ENCODE measurements at places on chromosomes 11 and 22.

DNA sequence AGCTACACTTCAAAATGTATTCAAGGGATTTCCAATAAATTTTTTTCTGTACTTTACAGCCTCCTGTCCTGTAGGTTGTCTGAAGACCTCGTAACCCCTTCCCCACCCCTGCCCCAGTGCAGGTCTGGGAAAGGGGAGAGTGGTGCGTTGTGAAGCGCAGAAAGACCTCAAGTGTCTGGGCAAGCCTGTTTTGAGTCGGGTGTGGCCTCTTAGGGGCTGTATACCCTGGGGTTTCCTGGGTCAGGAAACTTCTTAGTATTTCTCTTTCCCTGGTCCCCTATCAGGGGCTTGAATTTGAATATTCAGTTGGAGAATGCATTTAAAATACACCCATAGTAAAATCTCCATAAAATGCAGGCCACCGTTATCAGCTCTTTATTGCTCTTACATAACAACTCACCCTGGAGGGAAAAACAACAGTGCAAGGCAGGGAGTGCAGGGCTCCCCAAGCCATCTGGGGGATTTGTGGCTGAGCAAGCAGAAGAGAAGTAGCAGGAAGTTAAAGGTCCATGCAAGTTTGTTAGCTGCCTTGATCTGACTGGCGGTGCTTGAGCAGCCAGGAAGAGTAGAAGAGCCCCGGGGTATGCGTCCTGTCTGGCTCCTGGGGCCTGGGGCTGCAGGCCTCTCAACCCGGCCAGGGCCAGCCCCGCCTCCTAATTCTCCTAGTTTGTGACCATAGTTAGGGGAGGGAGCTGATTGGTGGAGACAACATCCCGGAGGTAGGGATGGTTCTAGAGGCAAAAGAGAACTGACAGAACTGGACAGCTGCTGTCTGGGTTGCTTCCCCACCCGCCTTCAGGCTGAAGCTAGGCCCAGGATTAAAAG, 25.7 kb downstream of the ARHGAP1 start:
- no peak for DNase-seq

GRCh38 chr11:3164138-3164551, 965 bp downstream of the OSBPL5 start:
- no peak for DNase-seq

- no peak for DNase-seq
These were observed 334.6 kb downstream of the MN1 start for GRCh38 chr22:27466778-27467438.

GRCh38 chr11:111918390-111919256, at the start of gene C11orf52:
C11orf52 (plus strand) TSS chr11:111918913; CDS start chr11:111918973, 60 bp downstream.
- no peak for DNase-seq

GRCh38 chr11:13450832-13451397, 12.1 kb downstream of the BTBD10 start:
- no peak for DNase-seq

- DNase-seq, result no peak
These were observed 367.4 kb upstream of the ARHGAP42 start for GRCh38 chr11:100319691-100320090.

GRCh38 chr11:36074941-36075431, 131.1 kb downstream of the LDLRAD3 start:
- DNase-seq, result peak; percentile 88

DNA sequence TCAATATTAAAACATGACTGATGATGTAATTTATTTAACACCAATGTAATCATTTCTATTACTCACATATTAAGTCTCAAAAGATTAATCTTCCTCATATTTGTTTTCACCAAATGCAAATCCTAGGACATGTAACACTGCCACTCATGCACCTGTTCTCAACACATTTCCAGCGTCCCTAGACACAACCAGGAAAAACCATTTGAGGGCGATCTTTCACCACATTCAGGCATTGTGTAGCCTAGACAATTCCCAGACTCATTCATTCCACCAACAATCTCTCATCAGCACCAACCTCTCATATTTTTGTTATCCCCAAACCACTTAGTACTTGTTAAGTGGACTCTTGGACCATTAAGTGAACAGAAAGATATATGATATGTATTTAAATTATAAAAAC, 66.1 kb downstream of the SLC36A4 start:
- DNase-seq, result no peak

- peak; percentile 73 for DNase-seq
These were observed 26.9 kb downstream of the SNAP29 start for GRCh38 chr22:20885557-20886323.

DNA sequence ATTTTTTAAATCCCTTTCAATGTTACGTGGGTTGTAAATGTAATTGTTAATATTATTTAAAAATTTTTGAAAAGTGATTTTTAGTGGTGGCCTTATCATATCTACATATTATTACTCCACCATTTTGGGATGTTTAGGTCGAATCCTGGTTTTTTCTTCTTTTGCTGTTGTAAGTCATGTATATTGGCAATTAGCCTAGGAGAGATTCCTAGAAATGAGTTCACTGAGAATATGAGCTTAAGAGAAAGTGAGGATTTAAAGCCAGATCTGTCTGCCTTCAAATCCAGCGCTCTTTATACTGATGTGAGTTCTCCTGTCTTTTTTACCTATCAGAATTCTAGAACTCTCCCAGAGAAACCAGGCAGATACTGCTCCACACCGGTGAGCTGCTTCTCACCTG, 56.1 kb downstream of the PTPRJ start:
- peak; percentile 70 for DNase-seq

GRCh38 chr11:17719938-17720795, 796 bp downstream of the MYOD1 start:
- peak; percentile 38 for DNase-seq

DNA sequence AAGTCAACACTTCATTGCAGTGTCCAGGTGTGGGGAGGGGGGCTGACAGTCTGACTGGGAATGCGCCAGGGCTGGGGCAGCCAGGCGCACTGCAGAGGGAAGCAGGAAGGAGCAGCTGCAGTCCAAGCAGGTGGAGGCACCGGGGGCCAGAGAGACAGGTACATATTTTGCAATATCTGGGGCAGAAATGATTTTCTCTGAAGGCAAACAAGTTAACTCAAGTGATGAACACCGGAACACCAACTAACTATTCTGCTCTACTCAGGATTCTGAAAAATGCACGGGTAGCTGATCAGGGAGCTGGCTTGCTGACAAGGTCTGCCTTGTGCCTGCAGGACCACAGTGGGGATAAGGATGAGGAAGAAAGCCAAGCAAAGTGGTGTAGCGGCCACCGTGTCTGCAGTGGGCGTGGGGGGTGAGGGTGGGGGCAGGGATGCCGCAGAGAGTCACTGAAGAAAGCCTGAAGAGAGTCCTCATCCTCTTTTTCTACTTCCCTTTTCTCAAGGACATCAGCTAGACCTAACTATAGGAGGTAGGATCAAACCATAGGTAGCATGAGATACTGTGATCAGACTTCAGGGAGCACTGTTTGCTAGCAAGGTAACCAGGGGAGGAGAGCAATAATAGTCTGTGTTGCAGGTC, 83.4 kb downstream of the SCN3B start:
- DNase-seq, result no peak

GRCh38 chr11:33125611-33126010, 35.7 kb downstream of the CSTF3 start:
- no peak for DNase-seq

DNA sequence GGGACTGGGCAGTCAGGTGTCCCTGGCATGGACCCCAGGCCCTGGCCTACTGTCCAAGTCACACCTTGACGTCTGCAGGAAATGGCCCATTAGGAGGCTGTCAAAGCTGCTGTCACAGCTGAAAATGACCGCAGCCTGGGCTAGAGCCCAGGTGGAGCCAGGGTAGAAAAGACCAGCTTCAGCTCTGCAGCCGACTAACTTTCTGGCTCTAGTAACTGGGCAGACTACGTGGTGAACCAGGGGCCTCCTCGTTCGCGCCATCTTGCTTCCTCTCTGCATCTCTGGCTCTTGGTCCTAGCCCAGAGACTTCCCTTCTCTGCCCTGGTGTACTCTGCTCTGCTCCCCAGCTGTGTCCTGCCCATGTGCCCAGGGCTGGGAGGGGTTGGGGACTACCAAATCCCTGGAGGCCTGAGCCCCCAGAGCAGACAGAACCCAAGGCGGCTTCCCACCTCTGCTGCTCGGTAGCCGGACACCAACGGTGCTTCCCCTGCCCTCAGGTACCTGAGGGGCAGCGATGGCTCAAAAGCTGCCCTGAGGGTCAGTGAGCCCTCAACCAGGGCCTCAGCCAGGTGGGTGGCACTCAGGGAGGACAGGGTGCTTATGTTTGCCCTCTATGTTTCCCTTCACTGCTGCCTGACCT, 19.7 kb downstream of the SART1 start:
- DNase-seq, result no peak

GRCh38 chr22:26894766-26895485, 237.5 kb downstream of the MIAT start:
- DNase-seq, result peak; percentile 96

- DNase-seq, result peak; percentile 45
These were observed 28.9 kb upstream of the CARD18 start for GRCh38 chr11:105168457-105168856.

DNA sequence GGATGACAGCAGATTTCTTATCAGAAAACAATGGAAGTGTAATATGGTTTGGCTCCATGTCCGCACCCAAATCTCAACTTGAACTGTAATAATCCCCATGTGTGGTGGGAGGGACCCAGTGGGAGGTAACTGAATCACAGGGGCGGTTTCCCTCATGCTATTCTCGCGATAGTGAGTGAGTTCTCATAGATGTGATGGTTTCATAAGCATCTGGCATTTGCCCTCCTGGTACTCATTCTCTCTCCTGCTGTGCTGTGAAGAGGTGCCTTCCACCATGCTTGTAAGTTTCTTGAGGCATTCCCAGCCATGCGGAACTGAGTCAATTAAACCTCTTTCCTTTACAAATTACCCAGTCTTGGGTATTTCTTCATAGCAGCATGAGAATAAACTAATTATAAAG, 81.0 kb upstream of the SCUBE2 start:
- no peak for DNase-seq

GRCh38 chr11:1497600-1497999, 11.0 kb upstream of the MOB2 start:
- no peak for DNase-seq

DNA sequence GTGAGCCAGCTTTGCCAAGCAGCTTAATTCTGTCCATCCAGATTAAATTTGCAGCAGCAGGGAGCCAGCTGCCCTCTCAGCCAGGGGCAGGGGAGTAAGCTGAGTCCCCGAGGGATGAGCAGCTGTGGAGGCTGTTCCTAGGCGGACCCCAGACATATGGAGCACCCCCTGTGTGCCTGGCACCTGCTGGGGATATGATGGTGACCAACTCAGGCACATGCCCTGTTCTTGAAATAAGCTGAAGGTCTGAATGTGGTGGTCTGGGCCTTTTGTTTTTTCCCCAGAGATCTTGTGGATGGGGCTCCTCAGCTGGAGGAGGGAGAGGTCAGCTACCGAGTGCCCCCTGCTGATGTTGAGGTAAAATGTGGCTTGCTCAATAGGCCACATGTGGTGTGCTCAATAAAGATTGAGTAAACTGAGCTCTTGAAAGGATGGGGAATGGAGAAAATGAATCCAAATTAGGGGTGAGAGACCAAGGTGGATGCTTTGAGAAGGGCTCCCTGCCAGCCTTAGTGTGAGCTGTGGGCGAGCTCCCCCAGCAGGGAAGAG, 103.3 kb upstream of the NNMT start:
- no peak for DNase-seq

DNA sequence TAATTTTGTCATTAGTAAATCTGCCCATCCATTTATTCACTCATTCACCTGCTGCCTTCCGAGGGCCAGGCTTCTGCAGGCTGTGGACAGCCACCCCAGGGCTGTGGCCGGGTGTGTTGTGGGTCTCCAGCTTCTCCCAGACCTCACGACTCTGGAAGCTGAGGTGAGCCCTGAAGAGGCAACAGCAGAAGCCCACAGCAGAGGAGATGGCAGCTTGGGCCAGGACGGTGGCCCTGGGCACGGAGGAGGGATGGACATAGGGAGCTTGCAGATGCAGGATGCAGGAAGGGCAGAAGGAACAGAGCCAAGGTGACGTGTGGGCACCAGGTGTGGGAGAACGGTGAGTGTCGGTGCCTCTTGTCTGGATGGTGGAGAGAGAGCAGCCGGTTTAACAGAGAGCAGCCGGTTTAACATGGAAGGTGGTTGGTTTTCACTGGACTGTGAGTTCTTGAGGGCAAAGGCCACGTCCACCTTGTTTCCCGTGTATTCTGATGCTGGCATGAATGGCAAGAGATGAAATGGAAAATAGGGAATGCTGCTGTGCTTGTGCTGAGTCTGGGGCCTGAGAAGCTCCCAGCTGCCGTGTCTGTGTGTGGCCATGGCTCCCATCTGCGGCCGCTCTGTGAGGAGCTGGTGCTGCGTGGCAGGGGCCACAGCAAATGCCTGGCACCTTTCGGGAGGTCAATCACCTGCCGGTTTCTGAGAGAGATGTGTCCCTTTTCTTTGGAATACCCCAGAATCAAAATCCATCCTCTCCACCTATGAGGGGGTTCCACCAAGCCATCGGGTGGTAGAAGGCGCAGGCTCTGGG, 669.9 kb downstream of the BRD1 start:
- DNase-seq, result no peak

DNA sequence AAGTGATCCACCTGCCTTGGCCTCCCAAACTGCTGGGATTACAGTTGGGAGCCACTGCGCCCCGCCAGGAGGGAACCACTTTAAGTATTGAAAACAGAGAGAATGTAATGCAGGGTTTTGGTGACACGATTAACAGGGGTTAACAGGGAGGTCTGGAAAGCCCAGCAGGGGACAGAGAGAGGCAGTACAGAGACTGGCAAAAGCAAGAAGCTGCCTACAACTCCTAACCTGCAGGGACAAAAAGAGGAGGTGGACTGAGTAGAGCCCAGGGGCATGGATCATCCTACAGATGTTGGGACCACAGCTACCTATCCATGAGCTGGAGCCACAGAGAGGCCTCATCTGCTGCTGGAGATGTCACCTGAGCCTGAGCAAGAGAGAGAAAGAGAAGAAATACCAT, 1.7 kb upstream of the SPINDOC start:
- no peak for DNase-seq

GRCh38 chr11:83510530-83511460, 224.6 kb upstream of the CCDC90B start:
- DNase-seq, result no peak

DNA sequence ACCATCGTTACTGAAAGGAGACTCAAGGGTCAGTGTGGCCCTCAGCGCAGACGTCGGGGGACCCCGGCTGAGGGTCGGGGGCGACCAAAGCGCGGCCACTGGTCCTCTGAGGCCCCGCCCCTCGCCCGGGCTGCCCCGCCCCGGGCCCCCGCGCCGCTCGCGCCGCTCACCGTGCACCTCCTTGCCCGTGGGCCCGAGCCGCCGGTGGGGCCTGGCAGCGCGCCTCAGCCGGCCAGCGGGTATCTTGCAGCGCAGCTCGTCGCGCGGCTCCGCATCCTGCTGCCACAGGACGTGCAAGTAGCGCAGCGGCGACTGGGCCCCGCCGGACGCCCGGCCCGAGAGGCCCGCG, 419 bp downstream of the ANKRD54 start:
- no peak for DNase-seq

GRCh38 chr11:73989156-73989555, 6.5 kb upstream of the UCP2 start:
- no peak for DNase-seq
